Fibroblast of the aortic adventitia (primary cell): ENCODE measurements at places on chromosomes 4 and X. TPM values are rescaled to one million over a fixed set of nuclear protein-coding genes. Genes with fewer than 3 reads are reported as not detected.
A peak's percentile ranks its signal among the peaks of the same experiment; 100 is the strongest.

DNA sequence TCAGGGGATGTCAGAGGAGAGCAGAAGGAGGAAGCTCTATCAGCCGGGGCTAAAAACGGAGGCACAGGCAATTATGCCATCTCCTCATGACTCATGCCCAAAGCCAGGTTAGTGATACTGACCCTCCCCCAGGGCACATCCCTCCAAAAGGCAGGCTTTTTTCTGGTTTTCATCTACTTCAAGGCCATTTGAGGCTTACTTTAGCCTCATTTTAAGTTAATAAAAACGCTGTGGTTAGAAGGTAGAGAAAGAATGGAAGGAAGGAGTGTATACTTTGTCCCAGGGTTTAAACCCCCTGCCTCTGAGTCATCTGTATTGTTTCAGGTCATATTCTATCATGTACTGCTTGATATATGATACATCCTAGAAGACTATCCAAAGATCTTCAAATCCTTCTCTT, 89.7 kb upstream of the NDP start:
- no peak for DNase-seq

GRCh38 chr4:125283707-125284279, 31.0 kb upstream of the FAT4 start:
- peak; percentile 64 for DNase-seq

- peak; percentile 27 for DNase-seq
Observed at GRCh38 chr4:158521484-158522088, at the start of gene RXFP1. Gene RXFP1 (plus strand): TSS chr4:158521882. CDS start chr4:158521977, 95 bp downstream.

GRCh38 chr4:147550626-147551246, 66.5 kb upstream of the TMEM184C start:
- DNase-seq = peak; percentile 61

- peak; percentile 63 for DNase-seq
Observed at GRCh38 chr4:154618708-154619315, 6.4 kb upstream of the FGG start.

PROM1 gene
- total RNA-seq = under 0.01 TPM in 1 of 2 replicates, not detected in the other

- peak; percentile 12 for DNase-seq
Observed at GRCh38 chr4:99506781-99507180, 4.0 kb upstream of the C4orf17 start.

EGF gene
- total RNA-seq = 0.09 and 1.1 TPM in 2 replicates

PITX2 gene
- 0.18 and 1.4 TPM in 2 replicates for total RNA-seq

RBMXL3 gene
- not detected in 2 replicates for total RNA-seq

- no peak for DNase-seq
Observed at GRCh38 chr4:820230-821172, 5.4 kb downstream of the CPLX1 start.

DNA sequence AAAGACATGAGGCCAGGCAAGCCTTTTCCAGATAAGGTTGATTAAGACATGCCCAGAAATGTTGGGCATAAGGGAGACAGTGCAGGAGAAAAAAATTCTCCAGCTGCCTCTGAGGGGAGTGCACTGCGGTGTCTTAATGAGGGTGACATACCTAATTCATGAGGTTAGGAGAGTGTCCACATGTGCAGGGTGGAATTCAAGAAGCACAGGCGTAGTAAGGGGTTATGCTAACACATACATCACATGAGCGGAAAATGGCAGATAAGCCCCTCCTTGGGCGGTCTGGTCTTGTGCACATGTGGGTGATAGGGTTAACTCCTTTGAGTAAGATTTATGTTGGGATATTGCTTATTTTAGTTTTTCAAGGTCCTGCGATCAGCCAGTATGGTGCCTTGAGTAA, 122.4 kb downstream of the PHKA2 start:
- no peak for DNase-seq

GRCh38 chr4:169397762-169398161, 127.0 kb upstream of the SH3RF1 start:
- DNase-seq = peak; percentile 67

PHKA2 gene
- 8.3 and 9.2 TPM in 2 replicates for total RNA-seq

DNA sequence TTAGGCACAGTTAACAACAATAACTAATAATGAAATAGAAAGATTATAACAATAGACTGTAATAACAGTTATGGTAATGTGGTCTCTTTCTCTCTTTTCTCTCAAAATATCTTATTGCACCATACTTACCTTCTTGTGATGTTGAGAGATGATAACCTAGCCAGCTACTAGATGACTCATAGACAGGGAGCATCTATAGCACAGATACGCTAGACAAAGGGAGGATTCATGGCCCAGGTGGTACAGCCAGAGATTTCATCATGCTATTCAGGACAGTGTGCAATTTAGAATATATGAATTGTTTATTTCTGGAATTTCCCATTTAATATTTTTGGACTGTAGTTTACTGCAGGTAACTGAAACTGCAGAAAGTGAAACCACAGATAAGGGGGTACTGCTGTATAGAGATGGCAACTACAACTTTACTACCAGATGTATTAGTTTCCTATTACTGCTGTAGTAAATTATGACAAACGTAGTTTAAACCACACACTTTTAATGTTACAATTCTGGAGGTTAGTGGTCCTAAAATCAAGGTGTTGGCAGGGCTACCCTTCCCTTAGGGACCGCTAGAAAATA, 41.8 kb upstream of the MAGED1 start:
- no peak for DNase-seq

DNA sequence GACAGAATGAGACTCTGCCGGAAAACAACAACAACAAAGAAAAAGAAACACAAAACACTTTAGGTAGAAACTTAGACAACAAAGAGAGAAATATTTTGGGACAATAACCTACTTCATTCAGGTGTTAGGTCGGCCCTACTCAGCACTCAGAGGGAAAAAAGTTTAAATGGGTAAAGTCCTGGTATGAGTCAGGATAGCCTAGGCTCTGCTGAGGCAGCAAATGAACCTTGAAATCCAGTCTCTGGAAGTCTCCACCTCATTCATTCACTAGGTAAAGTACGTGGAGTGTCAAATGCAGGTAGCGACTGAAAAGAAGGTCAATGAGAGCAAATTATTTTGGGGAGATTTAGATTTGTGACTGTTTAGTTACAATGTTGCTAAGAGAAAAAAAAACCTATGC, 127.4 kb downstream of the FHDC1 start:
- no peak for DNase-seq
